Activated T-cell treated with anti-CD3 and anti-CD28 coated beads, Interleukin-2, amount 50 U/mL, for 4 hours (primary cell): ENCODE measurements at places on chromosomes 2 and 18. TPM values are rescaled to one million over a fixed set of nuclear protein-coding genes. Genes with fewer than 3 reads are reported as not detected.
A peak's percentile ranks its signal among the peaks of the same experiment; 100 is the strongest.

DNA sequence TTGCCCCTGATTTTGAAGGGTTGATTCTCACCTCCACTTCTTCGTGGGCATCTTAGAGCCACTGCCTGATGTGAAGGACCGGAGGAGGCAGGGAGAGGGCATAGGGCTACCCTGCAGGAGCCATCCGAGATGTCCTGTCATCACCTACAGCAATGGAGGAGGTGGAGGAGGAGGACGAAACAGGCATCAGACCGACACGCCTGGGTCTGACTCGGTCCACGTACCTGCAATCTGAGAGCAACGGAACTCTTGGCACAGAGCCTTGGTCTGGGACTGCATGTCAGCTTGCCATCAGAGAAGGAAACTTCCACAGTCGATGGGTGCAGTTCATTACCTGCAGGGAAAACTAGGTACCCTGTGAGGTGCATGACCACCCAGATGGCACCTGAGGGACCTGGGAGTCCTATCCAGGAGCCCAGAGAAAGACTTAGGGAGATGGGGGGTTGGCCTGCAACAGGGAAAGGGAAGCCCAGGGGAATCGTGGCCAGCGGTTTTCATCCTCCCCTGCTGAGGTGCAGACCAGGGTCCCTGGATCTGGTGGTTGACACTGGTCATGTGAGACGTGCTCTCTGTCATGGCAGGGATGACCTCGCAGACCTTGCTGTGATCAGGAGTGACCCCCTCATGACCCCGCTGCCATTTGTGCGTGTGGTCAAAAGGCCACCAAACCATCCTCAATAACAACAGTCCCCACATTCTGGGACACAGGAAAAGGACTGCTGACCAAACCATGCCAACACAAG is 190.8 kb downstream of the SEPTIN10 start:
- no peak for DNase-seq

- no peak for DNase-seq
Observed at GRCh38 chr2:11729362-11730212, 16.8 kb upstream of the LPIN1 start.

DNA sequence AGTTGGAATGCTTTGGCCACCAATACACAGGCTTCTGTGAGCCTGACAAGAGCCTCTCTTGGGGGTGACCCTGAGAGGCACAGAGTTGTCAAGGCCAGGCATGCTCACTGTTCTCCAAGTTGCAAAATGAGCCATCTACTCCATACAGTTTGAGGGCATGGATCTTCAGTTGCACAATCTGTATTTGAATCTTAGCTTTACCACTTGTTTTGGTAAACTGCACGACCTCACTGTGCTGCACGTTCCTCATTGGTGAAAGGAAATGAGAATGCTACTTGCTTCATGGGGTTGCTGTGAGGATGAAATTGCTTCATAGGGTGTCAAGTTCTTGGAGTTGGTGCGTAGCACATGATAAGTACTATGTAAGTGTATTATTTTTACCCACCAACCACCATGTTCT is 12.0 kb upstream of the HAAO start:
- DNase-seq = no peak

DNA sequence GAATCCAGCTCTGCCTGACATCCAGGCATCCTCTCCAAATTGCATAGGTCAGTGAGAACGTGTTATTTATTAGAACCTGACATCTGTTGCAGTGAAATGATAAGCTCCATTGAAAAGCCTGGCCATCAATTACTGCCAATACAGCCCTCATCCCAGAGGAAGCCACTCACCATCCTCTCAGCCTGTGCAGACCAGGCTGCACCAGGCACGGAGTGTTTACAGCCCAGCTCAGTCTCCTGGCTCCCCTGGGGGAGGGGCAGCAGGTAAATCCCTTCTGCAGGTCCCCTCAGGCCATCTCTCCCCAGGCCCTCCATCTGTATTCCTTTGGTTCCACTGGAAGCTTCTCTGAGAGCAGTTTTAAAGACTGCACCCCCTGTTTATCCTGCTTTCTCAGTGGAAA is 82.6 kb upstream of the FOSL2 start:
- no peak for DNase-seq

- no peak for DNase-seq
Observed at GRCh38 chr2:232456296-232457120, 555 bp downstream of the ALPI start.

- no peak for DNase-seq
Observed at GRCh38 chr18:9065864-9066263, 36.6 kb upstream of the NDUFV2 start.

GRCh38 chr18:56165601-56166355 is 472.6 kb downstream of the TXNL1 start:
- DNase-seq = no peak

DNA sequence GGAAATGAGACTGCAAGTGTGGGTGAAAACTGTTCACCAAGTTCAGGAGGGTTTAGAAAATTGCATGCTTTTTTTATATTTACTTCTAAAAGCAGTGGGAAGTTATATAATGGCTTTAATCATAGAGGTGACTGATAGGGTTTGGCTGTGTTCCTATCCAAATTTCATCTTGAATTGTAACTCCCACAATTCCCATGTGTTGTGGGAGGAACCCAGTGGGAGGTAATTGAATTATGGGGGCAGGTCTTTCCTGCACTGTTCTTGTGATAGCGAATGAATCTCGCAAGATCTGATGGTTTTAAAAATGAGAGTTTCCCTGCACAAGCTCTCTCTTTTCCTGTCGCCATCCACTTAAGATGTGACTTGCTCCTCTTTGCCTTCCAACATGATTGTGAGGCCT is 35.7 kb upstream of the NTSR2 start:
- DNase-seq = no peak

DNA sequence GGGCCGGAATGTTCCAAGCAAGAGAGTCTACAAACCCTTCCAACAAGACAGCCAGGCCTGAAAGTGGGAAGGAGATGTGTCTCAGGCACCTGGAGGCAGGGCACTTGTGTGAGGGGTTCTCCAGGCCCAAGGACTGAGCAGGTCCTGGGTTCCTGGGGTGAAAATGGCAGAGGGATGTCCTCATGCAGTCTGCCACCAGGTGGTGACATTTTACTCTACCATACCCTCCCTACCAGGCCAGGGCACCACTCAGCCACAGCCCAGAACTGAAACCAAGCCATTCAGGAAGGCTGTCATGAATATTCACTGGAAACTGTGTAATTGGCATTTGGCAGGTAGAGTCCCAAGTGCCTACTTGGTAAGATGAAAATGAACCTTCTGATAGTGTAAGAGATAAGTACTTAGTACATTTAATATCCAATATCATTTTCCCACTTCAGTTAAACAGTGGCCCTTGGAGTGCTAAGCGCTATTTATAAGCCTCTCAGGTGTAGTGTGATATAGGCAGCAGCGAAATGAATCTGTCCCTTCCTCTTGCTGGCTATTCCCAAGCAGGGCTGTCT is 185.1 kb downstream of the MYO5B start:
- DNase-seq = peak; percentile 7

DNA sequence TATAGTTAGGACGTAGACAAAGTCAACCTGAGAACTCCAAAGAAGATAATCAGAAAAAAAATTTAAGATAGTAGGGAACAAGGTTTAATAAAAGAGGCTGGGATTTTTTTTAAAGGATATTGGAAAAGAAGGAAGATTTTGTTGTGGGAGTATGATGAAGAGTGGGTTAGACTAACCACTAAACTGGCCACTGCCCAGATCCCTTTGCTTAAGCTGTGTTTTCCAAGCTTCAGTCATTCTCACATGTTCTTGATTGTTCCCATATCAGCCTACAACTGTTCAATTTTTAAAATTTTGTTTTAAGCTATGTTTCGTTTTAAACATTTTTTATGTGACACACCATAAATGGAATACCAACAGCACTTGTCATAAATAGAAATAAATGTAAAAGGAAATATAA is 284.5 kb upstream of the MMADHC start:
- no peak for DNase-seq

GRCh38 chr18:48022531-48023329 is 92.3 kb upstream of the SMAD2 start:
- DNase-seq = no peak

DNA sequence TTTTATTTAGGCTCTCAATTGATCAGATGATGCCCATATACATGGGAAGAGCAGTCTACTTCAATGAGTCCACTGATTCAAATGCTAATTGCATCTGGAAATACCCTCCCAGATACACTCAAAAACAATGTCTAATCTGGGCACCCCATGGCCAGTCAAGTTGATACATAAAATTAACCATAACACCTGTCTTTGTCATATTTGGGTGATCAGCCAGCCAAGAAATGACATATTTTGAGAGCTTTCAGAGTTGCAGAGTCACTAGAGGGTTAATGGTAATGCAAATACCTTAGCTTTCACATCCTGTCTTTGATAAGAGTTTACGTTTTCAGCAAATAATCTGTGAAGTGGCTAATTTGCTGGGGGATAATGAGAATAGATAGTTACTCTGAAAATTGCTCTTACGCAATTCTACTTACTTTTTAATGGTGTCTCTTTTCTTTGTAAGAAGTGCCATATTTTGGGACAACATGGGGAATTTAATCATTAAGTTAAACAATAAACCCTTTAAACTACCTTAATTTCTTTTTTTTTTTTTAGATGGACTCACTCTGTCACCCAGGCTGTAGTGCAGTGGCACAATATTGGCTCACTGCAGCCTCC is 49.1 kb downstream of the CCDC195 start:
- no peak for DNase-seq

GRCh38 chr2:215881582-215881981 is 131.8 kb downstream of the MREG start:
- DNase-seq = no peak

DNA sequence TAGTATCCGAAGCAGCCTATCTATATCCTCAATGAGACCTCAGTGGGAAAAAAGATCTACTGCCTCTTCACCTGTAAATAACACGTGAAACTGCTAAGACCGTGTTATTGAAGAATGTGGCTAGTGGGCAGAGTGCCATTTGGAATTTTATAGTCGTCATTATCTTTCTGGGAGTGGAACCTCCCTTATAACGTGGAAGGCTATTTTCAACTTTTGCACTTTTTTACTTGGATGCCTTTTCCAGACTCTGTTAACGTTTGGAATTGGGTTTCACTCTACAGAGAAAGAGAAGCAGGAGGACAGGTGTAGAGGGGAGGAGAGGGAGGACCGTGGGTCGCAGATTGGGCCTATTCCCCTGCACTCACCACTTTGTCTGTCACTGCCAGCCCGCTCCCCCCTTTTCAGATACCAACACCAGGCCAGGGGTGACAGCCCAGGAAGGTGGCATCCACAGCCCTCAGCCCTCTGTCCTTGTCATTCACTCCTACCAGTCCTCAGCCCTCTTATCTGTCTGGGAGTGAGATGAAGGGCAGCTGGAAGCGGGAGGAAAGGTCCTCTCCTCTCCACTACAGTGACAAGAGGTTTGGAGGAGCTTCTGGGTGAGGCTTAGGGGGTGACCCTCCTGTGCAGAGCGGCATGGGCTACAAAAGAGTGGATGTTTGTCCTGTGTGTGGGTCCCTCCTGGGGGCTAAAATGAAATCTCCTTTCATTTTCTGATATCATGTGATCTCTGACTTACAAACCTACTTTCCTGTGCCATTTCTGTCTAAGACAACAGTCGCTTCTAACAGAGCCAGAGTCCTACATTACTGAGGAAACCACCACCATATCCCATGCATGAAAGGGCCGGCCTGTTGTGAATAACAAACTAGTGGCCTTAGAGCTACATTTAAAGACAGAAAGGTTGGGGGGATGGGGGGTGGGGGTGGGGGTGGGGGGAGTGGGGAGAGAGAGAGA is 23.9 kb upstream of the CEP68 start:
- no peak for DNase-seq

- no peak for DNase-seq
Observed at GRCh38 chr2:80105015-80105640, 199.4 kb downstream of the LRRTM1 start.

DNA sequence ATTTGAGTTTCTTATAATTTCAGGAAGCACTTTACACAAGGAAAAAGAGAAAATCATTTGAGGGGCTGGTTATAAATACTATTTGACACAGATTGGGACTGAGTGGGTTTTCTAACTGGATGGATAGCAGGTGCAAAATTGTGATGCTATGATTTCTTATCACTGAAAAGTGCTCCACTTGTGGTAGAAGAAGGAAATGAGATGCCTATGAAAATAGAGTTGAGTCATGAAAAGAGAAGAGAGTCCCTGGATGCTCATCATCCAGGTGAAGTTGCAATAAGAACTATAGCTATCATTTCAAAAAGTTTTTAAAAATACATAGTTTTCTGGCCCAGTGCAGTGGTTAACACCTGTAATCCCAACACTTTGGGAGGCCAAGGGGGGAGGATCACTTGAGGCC is 39.4 kb upstream of the NFE2L2 start:
- DNase-seq = no peak

DNA sequence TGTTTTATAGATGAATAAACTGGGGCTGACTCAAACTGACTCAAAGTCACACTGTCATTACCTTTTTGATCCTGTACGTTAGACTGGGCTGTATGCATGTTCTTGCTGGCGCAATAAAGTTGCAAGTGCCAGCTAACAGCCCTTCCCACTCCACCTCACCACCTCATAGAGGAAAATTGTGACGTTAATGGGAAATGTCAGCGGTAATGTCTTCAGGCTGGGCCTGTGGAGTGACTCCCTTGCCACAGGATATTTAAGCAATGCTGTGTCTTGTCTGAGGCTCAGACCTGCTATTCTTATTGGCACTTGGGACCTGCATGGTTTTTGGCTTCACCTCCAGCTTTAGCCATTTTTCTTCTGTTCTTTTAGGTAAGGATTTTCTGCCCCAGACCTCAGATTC is 25.2 kb upstream of the CASP10 start:
- no peak for DNase-seq

DNA sequence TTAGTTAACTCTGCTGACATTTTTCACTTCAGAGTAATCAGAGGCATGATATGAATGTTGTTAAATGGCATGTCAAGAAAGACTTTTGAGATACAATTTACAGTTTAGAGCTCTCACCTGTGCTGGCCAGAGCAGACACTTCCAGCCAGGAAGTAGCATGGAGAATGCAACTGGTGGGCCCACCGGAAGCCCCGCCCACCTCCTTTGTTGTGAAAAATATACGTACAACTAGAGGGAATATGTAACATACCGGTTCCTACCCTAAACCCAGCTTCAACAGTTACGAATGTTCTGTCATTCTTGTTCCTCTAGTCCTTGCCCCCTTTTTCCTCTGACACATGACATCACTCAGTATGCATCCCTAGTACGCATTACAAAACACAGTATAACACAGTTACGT is 70.2 kb upstream of the ITM2C start:
- DNase-seq = no peak

CNRIP1 gene
- total RNA-seq = 0.13 TPM

TM4SF20 gene
- 0.30 TPM for total RNA-seq

LIPT1 gene
- 4.9 TPM for total RNA-seq

IL1RL2 gene
- 0.60 TPM for total RNA-seq

EDAR gene
- total RNA-seq = 0.05 TPM
